ENCODE measurements at places on chromosomes 6 and 20. TPM values are rescaled to one million over a fixed set of nuclear protein-coding genes. Genes with fewer than 3 reads are reported as not detected.

The OR2B6 gene
- total RNA-seq = not detected

The UST gene
- total RNA-seq = 12.6 TPM

The PRRT1 gene
- total RNA-seq = 0.21 TPM

The TCP11 gene
- not detected for total RNA-seq

The ABHD12 gene
- total RNA-seq = 56.7 TPM

The RIMS1 gene
- total RNA-seq = not detected

The BACH2 gene
- total RNA-seq = 0.77 TPM

The OOEP gene
- total RNA-seq = not detected

The CHRNA4 gene
- not detected for total RNA-seq

The TDRD6 gene
- not detected for total RNA-seq

The C20orf202 gene
- total RNA-seq = not detected

The SEMG1 gene
- total RNA-seq = not detected

Measured in SK-MEL-5 (cell line).